ENCODE measurements at places on chromosomes 12 and 14.

GRCh38 chr14:96079066-96079465 is 39.9 kb downstream of the C14orf132 start:
- no peak for DNase-seq

- DNase-seq: no peak
Observed at GRCh38 chr14:22623047-22623446, 21.1 kb downstream of the OR6J1 start.

DNA sequence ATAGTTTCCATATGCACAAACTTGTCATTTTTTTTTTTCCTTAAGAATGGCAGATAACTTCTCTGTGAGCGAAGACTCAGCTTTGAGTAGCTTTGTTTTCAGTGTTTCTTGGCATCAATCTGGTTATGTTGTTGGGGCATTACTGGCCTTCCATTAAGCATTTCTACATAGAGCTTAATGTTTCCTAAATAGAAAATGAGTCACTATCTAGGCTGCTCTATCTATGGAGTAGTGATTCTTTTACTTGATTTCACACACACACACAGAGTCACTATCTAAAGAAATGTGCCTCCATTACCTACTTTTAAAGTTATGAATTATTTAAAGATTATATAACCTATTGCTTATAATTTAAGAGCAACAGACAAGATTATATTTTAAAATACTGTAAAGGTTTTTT is 53.9 kb downstream of the TMEM260 start:
- DNase-seq: no peak

DNA sequence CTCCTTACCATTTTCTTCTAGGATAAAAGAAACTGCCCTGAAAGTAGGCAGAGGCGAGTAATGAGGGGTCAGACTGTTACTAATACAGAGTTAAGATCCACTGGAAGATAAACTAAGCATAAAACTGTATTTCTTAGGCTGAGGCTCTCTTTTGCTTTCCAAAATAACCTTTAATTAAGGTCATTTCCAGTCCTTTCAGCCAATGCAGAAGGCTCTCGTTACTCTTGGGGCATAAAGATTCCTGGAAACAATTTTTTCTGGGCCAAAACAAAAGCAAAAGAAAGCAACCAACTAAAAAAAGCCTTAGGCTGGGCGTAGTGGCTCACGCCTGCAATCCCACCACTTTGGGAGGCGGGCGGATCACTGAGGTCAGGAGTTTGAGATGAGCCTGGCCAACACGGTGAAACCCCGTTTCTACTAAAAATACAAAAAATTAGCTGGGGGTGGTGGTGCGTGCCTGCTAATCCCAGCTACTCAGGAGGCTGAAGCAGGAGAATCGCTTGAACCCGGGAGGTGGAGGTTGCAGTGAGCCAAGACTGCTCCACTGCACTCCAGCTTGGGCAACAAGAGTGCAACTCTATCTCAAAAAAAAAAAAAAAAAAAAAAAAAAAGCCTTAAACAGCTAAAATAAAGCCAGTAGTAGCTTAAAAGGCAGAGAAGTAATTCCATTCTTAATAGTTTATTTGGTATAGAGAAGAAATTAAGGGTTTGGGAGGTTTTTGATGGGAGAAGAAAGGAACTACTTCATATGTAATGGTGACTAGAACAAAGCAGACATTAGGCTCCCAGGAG is 68.9 kb upstream of the STAC3 start:
- no peak for DNase-seq

GRCh38 chr12:6494258-6494743 is 399 bp downstream of the NCAPD2 start:
- DNase-seq: no peak

GRCh38 chr12:98406378-98406777 is 109.0 kb upstream of the TMPO start:
- DNase-seq: no peak

DNA sequence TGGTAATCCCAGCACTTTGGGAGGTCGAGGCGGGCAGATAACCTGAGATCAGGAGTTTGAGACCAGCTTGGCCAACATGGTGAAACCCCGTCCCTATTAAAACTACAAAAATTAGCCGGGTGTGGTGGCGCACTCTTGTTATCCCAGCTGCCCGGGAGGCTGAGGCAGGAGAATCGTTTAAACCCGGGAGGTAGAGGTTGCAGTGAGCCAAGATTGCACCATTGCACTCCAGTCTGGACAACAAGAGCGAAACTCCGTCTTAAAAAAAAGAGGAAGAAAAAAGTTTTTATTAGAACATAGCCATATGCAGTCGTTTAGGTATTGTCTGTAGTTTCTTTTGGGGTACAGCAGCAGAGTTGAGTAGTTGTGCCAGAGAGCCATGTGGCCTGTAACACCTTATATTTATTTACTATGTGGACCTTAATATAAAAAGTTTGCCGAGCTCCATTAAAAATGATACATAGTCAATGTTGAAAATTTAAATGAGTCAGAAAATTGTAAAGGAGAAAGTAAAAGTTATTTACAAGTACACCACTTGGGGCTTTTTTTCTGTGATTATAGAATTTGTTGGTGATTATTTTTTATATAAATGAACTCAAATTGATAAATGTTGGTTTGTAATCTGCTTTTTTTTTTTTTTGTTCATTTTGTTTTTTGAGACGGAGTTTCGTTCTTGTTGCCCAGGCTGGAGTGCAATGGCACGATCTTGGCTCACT is 2.2 kb downstream of the ADIPOR2 start:
- DNase-seq: no peak

GRCh38 chr12:24045816-24046257 is 96.4 kb upstream of the SOX5 start:
- no peak for DNase-seq

- DNase-seq: no peak
Observed at GRCh38 chr12:41188058-41188840, at the start of gene PDZRN4. Gene PDZRN4 (plus strand): TSS chr12:41188320.

GRCh38 chr14:96195441-96196081 is 9.1 kb upstream of the BDKRB2 start:
- peak; percentile 65 for DNase-seq

DNA sequence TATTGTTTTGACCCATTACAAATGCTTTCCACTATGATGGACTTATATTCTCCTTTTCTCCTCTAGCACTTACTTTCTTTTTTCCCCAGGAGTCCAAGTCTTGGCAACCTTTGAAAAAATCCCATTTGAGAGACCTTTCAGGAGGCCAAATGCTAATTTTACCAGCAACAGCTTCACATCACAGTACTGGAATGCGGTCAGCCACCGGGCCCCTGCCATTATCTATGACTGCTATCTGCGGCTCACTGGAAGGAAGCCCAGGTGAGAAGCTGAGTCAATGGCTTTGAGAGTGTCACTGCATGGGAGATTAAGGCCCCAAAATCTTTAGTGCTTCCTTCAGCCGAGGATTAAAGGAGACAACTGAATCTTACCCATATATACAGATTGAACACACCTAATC is 64.2 kb downstream of the ERGIC2 start:
- DNase-seq: no peak

DNA sequence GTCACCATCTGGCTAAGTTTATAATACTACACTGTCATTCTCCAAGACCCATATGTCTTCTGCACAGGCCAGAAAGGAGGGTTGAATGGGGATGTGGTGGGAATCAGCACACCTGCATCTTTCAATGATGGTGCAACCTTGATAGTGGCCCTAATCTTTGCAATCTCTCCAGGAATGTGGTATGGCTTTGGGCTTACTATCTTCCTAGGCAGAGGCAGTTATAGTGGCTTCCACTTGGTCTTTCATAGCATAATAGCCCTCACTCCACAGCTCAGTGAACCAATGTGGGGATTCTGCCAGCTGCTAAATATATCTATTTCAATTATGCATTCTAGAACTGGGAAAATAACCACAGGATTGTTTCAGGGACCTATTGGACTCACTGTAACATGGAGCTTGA is 61.8 kb upstream of the ATP2B1 start:
- DNase-seq: no peak

DNA sequence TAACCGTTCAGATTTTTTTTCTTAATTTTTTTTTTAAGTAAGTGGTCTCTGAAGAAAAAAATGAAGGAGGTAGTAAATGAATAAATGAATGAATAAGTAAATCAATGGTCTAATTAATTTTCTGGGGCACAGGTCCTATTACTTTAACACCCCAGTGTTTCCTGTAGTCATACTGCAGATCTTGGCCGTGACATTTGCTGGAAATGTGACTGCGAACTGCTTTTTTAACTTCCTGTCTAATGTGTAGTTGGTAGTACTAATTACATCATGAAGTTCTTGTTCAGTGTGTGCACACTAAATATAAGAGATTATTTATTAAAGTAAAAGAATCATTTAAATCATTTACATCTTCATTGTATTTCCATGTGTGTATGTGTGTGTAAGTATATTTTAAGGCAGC is 45.4 kb downstream of the AEBP2 start:
- no peak for DNase-seq

- DNase-seq: peak; percentile 72
Observed at GRCh38 chr14:95340201-95340697, 20.5 kb upstream of the CLMN start.

GRCh38 chr14:23551266-23552028 is at the start of gene ZFHX2:
Gene ZFHX2 (minus strand): TSS chr14:23551765. CDS start chr14:23535325, 16,440 bp downstream.
- DNase-seq: peak; percentile 92

DNA sequence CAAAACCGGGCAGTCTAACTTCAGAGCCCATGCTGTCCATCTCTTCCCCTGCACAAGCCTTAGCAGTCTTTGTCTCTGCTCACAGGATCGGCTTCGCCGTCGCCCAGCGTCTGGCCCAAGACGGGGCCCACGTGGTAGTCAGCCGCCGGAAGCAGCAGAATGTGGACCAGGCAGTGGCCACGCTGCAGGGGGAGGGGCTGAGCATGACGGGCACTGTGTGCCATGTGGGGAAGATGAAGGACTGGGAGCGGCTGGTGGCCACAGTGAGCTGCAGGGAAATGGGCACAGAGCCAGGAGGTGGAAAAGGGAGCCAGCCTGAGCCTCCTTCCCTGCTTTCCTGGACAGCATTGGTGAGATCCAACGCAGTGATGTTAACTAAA is 14.2 kb upstream of the CARMIL3 start:
- no peak for DNase-seq

DNA sequence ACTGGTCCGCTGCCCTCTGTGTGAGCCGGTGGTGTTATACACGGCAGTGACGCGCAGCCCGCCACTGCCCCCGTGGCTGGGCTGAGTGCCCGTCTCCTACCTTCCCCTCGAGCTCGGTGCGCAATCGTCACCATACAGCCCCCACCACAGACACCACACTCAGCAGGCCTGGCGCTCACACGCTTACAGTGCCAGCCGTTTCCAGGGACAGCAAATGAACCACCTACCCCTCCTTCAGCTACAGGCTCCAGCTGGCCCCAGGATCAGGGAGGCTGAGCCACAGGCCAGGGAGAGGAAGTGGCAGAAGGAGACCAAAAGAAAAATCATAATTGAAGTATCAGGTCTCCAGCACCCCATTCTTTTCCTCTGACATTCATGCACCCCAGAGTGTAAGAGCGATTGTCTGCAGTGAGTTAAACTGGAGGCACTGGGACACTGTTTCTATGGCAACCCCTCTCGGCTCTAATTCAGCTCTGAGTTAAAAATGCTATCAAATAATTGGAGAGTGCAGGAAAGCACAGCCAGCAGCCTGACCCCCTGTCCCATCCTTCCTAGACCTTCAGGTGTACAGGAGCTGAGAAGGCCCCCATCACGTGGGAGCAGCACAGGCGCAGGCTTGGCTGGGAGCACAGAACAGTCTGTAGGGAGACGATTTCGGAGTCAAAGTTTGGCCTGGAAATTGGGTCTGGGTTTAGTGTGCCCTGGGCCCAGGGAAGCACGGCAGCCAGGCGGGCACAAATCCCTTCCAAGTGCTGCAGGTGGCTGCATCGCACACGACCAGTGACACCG is 18.0 kb downstream of the LRTM2 start:
- no peak for DNase-seq

DNA sequence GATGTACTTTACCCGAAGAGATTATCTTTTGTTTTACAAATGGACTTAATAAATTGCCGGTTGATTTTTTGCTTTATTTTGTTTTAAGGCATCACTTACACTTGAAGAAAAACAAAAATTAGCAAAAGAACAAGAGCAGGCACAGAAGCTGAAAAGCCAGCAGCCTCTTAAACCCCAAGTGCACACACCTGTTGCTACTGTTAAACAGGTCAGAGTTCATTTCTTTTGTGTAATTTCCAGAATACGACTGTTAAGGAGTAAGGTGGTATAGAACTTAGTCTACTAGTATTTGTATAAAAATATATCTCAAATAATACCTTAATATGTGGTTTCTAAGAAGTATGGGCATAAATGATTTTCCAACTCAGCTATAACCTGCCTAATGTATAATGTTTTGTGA is 19.6 kb upstream of the SLC17A8 start:
- DNase-seq: no peak

GRCh38 chr14:91095178-91095577 is 18.7 kb upstream of the DGLUCY start:
- no peak for DNase-seq

- no peak for DNase-seq
Observed at GRCh38 chr12:49225576-49226166, 36.8 kb upstream of the TUBA1A start.

DNA sequence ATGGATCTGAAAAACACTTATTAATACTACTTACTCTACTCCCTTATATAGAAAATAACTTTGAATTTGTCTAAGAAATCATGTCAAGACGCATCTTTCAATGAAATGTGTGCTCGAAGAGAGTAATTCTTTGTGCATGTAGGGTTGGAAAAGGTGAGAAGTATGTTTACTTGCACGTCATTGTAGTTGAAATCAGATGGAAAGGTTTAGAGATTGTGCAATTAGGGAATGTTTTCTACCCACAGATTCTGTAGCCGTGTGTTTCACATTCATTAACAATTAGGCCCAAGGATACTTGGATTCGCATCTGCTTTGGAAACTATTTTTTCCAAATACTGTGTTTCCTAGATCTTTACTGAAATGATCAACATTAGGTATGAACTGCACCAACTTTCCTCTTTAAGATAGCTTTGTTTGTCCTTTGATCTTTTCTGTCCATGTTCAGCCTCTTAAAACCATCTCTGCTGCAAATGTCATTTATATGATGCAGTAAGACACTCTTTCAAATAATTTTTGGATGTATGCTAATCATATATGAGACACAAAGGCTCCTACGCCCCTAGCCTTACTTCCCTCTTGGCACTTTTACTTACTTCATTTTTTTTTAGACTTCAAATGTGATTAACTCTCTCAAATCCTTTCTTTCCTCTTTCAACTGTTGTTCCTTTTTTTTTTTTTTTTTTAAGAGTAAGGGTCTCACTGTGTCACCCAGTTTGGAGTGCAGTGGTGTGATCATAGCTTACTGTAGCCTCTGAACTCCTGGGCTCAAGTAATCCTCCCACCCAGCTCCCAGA is 58.0 kb upstream of the PSMA6 start:
- no peak for DNase-seq

- DNase-seq: peak; percentile 45
Observed at GRCh38 chr14:102317564-102318248, 1.8 kb upstream of the ZNF839 start.

DNA sequence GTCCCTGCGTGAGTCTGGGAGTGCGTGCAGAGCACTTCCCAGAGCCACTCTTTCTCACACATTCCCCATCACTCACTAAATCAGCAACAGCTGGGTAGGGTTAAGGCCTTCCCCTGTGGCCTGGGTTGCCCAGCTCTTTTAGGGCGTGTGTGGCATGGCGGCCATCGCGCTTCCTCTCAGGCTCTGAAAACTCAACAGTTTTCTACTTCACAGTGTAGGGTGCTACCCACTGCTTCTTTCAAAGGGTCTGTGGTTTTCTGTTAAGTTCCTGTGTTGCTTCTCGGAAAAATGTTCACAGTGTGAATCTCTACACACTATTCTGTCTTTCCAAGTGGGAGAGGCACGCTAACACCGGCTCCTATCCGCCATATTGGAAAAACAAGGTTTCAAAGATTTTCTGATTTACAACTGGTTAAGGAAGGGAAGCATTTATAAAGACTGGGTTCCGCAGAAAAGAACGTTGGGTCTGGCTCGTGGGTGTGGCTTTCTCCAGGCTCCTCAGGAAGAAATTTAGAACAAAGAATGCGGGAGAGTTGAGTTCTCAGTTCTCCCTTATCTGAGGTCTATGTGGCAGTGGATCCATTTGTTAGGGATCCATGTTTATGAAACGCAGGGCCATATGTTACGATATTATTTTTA is 34.9 kb upstream of the AEBP2 start:
- no peak for DNase-seq

All from LoVo (cell line).